WTC11 (cell line): ENCODE measurements at places on chromosomes 1 and 21.
A peak's percentile ranks its signal among the peaks of the same experiment; 100 is the strongest.

DNA sequence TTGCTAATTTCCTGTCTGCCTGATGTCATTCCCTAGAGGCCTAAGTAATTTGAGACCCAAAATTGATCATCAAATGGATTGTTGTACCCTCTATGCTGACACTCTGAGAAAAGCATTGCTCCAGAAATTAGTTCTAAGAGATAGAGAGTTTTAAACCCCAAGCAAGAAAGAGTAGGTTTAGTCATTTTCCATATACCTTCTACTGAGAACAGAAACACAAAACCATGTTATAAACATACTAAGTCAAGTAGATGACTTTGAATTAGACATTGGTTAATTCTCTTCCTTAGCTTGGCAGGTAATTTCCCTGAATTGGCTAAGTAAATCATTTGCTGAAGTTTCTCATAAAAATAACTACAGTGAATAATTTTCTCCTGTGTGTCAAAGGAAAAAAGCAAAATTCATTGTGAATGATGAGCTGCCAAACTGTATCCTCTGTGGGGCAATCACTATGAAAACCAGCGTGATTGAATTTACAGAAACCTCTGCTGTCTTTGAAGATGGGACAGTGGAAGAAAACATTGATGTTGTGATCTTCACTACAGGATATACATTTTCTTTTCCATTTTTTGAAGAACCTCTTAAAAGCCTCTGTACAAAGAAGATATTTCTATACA is 20.1 kb downstream of the FMO4 start:
- H3K27me3 ChIP-seq: no peaks in the 10 kb centered on the region
- H3K4me1 ChIP-seq: peaks cover 2% of the 10 kb centered on the region
- DNase-seq: no peak
- H3K36me3 ChIP-seq: no peaks in the 10 kb centered on the region

DNA sequence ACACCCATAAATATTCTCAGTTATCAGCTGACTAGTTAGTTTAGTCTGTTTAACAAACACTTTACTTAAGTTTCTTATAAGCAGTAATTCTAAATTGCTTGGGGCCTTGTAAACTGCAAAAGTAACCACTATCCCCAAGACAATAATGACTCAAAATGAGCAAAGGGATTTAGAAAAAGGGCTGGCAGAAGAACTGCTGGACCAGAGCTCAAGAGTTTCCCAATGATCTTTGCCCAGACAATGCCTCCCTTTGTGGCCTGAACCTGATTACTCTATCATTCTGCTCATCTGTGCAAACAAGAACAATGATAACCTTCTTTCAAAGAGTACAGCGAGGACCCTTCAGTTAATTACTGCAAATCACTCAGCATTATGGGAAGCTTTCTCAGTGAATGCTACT is 123.5 kb downstream of the TIAM1 start:
- no peaks in the 10 kb centered on the region for H3K27me3 ChIP-seq
- H3K36me3 ChIP-seq: 0 out of 2 replicates have a peak, but pooled peaks cover 2% of the 10 kb centered on the region
- no peak overlapping the region for H3K4me3 ChIP-seq

DNA sequence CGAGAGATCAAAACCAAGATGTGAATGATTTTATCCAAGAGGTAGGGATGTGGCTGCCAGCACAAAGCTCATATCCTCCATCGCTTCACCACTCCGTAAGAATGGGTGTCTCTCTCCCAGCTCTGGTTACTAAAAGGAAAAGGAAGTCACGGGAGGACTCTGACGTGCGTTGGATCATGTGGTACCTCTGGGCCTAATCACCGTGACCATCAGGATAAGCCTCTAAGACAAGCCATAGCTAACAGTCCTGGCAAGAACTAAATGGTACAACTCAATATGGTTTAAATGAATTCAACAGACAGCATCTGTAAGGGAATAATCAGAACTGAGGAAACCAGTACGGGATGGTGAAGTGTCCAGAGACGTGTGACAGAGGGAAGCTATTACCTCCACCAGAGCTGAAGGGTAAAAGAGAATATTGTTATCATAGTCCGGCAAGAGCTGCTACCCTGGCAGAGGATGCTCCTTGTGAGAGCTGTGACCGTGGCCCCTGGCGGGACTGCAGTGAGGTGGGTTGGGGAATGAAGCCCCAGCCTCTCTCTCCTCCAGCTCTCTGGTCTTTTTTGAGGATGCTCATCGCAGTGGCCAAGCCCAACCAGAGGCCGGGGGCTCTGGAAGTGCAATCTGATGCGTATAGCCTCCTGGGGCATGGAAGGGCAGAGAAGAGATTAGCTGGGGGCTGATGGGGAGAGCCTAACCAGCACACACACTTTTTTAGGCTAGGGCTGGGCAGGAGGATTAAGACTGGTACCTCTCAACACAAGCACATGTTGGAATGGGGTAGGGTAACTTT is 54.2 kb downstream of the KIAA1614 start:
- H3K4me3 ChIP-seq: no peak overlapping the region
- H3K27ac ChIP-seq: no peak overlapping the region
- no peak for DNase-seq
- H3K36me3 ChIP-seq: peaks cover 36% of the 10 kb centered on the region
- H3K4me1 ChIP-seq: no peaks in the 10 kb centered on the region
- no peaks in the 10 kb centered on the region for H3K27me3 ChIP-seq

DNA sequence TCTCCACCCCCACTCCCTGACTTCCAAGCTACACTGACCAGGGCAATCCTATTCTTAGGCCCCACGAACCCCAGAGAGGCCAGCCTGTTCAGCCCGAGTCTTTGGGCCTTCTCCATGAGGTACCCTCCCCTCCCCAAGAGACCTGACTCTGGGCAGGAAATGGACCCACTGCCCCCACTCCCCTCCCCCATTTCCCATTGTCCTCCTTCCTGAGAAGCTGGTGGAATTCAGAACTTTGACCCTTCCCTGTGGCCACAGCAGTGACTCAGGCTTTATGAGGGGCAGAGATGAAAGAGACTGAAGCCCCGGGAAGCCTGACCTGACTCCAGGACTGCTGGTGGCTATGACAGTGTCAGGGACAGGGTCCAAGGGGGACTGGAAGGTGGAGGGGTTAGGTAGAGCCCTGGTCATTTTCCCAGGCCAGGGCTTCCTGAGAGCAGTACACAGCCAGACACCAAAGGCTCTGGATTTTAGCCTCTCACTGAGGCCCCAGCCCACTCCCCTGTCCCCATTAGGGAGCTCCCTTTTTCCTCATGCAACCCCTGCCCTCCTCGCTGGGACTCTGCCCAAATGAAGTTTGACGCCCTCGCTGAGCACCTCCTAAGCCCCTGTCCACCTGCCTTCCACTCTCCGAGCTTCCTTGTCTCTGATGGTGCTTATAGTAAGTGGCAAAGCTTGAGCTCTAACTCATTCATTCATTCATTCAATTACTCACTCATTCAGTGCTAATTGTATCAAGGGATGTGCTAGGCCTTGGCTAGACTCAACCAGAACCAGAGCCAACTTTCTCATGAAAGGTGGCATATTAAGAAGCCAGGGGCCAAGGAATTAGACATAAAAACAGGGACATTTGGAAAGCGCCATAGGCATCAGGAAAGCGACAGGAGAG is 3.0 kb downstream of the CRYBG2 start:
- no peak overlapping the region for H3K4me3 ChIP-seq
- H3K27ac ChIP-seq: peak overlapping the region; percentile 87
- DNase-seq: no peak
- H3K27me3 ChIP-seq: no peaks in the 10 kb centered on the region
- no peaks in the 10 kb centered on the region for H3K36me3 ChIP-seq

DNA sequence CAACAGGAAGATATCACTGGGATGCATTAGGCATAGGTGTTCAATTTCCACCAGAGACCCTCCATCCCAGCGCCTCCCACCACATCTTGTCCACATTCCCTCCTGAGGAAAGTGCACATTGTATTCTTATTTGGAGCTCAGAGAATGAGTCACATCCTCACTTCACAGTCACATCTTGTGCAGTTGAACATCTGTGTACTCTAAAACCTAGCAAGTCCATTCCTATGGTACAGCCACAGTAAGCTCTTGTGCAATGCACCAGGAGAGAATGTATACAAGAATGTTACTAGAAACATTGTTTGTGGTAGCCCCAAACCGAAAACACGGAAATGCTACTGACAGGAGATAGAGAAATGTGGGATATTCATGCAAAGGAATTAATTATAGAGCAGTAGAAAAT is 1.6 kb upstream of the KDF1 start:
- peaks cover 4% of the 10 kb centered on the region for H3K36me3 ChIP-seq
- H3K27me3 ChIP-seq: no peaks in the 10 kb centered on the region; the same call in 1 of the 2 replicates
- DNase-seq: no peak
- no peak overlapping the region for H3K27ac ChIP-seq
- H3K4me1 ChIP-seq: peaks cover 20% of the 10 kb centered on the region
- H3K4me3 ChIP-seq: no peak overlapping the region

DNA sequence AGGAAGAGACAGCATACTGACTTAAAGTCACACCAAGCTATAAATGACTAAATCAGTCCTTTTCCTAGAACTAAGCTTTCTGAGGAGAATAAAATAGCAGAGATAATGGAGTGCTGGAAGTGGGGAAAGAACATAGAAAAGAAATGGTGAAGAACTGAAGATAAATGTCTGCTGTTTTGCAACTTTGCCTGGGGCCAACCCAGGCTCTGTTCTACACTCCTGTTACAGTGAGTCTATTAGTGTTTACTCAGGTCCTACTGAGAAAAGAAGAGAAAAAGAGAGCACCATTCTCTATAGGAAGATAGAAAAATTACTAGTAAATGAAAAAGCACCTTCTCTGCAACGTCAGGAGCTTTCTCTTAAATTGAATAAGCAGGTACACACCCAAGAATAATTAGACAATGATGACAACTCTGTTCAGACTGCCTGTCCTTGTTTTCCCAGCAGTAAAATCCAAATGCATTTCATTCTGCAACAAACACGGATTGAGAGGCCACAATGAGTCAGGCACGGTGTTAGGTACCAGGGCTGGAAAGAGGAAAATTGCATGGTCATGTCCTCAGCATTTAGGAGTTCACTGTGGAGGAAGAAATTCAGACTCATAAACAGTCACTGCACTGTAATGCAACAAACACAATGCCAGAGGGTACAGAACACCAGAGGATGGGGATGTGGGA is 139.4 kb upstream of the CAMK1G start:
- no peak for DNase-seq
- peaks cover 30% of the 10 kb centered on the region for H3K4me1 ChIP-seq
- H3K36me3 ChIP-seq: peaks cover 6% of the 10 kb centered on the region
- H3K27ac ChIP-seq: no peak overlapping the region
- H3K4me3 ChIP-seq: no peak overlapping the region
- peaks cover 2% of the 10 kb centered on the region; the same call in 1 of the 2 replicates for H3K27me3 ChIP-seq

DNA sequence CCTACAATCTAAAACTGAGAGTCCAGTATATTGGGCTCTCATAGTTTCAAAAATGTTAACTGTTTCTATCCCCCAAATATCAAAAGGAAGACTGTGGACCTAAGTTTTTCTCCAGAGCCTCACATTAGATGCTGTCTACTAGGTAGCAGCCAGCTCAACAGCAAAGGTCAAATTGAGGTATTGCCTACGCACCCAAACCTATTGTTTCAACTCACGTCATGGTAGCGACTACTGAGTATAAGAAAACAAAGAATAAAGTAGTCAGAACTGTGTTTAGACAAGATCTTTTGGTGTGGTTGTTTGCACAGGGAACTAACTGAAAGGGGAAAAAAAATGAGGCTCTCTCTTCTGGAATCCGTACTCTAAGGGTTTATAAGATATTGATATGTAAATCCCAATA is 173.2 kb downstream of the LBR start:
- no peaks in the 10 kb centered on the region for H3K36me3 ChIP-seq
- H3K4me1 ChIP-seq: no peaks in the 10 kb centered on the region
- no peak overlapping the region for H3K27ac ChIP-seq
- no peak for DNase-seq

- H3K4me1 ChIP-seq: peaks cover 7% of the 10 kb centered on the region; the same call in 1 of the 2 replicates
- H3K4me3 ChIP-seq: no peak overlapping the region
- H3K36me3 ChIP-seq: peaks cover 12% of the 10 kb centered on the region; the same call in 1 of the 2 replicates
- H3K27ac ChIP-seq: no peak overlapping the region
- DNase-seq: no peak
- H3K27me3 ChIP-seq: no peaks in the 10 kb centered on the region
These were observed 134.5 kb downstream of the LIPI start for GRCh38 chr21:14076143-14076806.

DNA sequence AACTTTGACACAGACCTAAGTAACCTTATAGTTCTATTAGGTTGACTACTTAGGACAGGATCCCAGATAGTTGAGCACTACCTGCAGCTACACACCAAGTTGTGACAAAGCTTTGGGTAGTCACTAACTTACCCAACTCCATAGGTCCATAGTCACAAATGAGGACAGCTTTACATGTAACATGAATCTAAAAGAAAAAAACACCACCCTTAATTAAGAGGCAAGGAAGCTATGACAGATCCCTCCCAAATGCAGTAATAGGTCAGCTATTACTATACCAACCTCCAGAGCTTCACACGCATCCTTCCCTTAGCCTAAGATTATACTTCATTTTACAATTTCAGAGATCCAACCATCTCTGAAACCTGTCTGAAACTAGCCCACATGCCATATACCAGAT is 12.7 kb upstream of the RAB42 start:
- H3K27ac ChIP-seq: peak overlapping the region; percentile 94
- peaks cover 47% of the 10 kb centered on the region for H3K36me3 ChIP-seq
- DNase-seq: no peak

GRCh38 chr1:2644591-2645101 is 11.8 kb upstream of the MMEL1 start:
- H3K4me3 ChIP-seq: no peak overlapping the region
- no peak overlapping the region for H3K27ac ChIP-seq
- peaks cover 11% of the 10 kb centered on the region for H3K36me3 ChIP-seq
- peaks cover 6% of the 10 kb centered on the region for H3K27me3 ChIP-seq

DNA sequence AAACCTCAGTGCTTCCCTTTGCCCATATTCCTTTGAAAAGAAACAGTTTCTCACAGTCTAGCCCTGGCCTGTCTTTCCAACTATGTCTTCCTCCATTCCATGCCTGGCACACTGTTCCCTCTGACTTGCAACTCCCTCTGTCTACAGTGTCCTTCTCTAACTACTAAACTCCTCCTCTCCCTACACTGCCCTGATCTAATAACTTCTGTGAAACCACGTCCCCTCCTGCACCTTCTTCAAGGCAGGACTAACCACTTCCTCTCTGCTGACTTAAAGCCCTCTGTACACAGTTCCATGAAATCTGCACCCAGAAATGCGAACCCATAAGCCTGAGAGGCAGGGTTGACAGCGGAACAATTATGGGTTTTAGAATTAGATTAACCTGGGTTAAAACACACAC is 62.2 kb upstream of the ATP1B1 start:
- DNase-seq: no peak
- no peaks in the 10 kb centered on the region for H3K27me3 ChIP-seq
- no peak overlapping the region for H3K4me3 ChIP-seq

- H3K4me3 ChIP-seq: no peak overlapping the region
- no peaks in the 10 kb centered on the region for H3K27me3 ChIP-seq
- peaks cover 50% of the 10 kb centered on the region for H3K36me3 ChIP-seq
- DNase-seq: no peak
These were observed 35.1 kb upstream of the LRRC39 start for GRCh38 chr1:100213141-100213540.

GRCh38 chr1:58905628-58906221 is 121.9 kb upstream of the JUN start:
- H3K27me3 ChIP-seq: peaks cover 8% of the 10 kb centered on the region
- H3K36me3 ChIP-seq: no peaks in the 10 kb centered on the region
- H3K4me1 ChIP-seq: peaks cover 12% of the 10 kb centered on the region

- H3K27ac ChIP-seq: no peak overlapping the region
- DNase-seq: no peak
- H3K36me3 ChIP-seq: peaks cover 61% of the 10 kb centered on the region
- H3K4me1 ChIP-seq: no peaks in the 10 kb centered on the region
- H3K27me3 ChIP-seq: no peaks in the 10 kb centered on the region
These were observed 18.7 kb downstream of the C21orf58 start for GRCh38 chr21:46304955-46305354.
